ENCODE measurements at places on chromosomes 7 and 10.
A peak's percentile ranks its signal among the peaks of the same experiment; 100 is the strongest.

DNA sequence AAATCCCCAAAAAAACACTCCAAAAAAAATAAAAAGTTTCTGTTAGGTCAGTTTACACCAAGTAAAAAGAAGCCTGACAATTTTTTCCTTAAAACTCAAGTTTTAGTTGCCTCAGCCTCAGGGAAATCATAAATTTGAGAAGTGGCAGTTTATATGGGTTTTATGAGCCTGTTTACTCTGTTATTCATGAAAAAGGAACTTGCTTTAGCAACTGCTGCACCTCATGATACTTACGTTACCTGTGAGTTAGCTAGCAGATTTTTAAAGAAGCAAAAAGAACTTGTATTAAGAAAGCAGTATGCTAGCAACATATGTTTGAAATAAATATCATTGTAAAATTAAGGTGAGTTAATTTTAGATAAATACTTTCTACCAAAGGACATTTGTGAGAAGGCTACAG is 1264.5 kb upstream of the PHF14 start:
- DNase-seq, result no peak

DNA sequence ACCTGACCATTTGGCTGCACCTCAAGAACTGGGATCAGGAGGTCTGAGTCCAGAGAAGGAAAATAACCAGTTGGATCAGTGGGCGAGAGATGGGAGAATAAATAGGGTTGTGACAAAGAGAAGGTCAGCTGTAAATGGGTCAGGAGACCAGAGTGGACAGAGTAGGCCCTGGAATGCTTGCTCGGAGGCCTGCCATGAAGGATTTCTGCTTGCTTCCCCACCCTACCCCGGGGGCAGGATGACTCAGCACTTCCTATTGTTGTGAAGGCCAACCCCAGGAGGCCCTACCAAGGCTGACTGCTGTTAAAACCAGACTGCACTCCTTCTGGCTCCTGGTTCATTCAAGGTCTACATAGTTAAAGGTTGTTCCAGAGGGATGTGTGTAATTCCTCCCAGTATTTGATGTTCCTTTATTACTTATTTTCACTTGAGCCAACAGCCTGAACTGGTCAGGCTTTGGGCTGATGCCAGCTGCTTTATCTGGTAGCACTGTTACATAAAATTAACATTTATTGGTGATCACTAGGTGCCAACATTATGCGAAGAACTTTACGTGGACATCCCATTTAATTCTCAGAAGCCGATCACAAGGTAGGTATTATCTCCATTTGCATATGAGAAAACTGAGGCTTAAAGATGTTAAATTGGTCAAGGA is 27.3 kb upstream of the IFRD1 start:
- no peak for DNase-seq

DNA sequence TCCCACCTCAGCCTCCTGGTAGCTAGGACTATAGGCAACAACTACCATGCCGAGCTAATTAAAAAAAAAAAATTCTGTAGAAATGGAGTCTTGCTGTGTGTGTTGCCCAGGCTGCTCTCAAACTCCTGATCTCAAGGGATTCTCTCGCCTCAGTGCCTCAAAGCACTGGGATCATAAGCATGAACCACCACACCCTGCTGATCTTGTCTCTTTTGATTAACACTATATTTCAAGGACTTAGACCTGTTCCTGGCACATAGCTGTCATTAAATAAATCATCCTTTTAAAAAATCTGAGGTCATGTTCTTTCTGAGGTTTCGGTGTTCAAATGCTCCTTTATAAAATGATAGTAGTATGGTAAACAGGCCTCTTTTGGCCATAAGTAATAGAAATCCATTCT is 4.8 kb downstream of the PALS2 start:
- DNase-seq, result no peak

- DNase-seq, result no peak
These were observed 41.4 kb upstream of the PNLIPRP3 start for GRCh38 chr10:116385994-116386809.

GRCh38 chr10:98391578-98391991 is 23.4 kb downstream of the PYROXD2 start:
- no peak for DNase-seq

DNA sequence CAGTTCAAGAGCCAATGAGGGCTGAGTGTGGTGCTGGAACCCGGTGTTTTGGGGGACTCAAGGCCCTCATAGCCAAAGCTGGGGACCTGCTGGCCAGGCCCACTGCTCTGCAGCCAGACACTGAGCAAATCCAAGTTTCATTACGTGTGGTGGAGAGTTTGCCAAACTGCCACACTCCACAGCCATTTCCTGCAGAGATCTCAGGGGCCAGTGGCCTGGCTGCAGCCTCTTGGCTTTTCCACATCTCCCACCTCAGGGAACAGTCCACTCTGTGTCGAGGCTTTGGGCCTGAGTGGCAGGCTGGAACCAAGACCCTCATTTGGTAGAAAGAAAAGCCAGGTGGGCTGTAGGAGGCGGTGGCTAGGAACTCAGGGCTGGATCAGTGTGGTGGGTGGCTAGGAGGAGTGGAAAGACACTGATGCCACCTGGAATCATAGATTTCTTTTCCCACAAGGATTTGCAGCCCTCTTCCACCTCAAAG is 3.2 kb downstream of the HOXA11 start:
- DNase-seq, result no peak

DNA sequence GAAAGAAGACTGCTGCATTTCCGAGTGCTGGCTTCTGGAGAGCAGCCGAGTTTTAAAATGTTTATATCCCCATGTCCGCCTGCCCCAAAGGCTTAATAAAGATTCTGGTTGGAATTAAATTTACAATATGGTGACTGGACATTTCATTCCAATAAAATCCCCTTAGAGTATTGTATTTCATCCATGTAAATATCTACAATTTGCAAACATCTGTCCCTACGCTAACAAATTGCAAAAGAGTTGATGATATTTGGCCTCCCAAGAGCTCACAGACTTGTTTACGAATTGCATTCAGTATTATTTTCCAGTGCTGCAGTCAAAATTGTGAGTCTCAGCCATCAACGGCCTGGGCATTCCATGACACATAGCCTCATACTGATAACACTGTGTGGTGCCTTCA is 50.1 kb downstream of the PLEKHS1 start:
- no peak for DNase-seq

DNA sequence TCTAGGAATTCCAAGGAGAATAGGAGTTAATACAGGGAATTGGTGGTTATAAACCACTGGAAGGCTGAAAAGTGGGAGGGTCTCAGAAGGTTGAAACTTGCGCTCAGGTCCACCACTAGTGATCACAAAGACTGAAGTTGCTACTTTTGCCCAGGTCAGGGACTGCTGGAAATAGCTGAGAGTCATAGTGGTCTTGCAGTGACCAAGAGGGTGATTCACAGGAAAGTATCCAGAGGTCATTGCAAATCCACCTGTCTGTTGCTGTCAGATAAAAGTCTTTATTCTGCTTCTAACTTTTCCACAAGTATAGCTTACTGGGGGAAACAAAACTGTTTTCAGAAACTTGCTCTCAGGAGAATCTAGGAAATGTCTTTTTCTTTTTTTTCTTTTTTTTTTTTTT is 211.5 kb upstream of the PRSS1 start:
- no peak for DNase-seq

DNA sequence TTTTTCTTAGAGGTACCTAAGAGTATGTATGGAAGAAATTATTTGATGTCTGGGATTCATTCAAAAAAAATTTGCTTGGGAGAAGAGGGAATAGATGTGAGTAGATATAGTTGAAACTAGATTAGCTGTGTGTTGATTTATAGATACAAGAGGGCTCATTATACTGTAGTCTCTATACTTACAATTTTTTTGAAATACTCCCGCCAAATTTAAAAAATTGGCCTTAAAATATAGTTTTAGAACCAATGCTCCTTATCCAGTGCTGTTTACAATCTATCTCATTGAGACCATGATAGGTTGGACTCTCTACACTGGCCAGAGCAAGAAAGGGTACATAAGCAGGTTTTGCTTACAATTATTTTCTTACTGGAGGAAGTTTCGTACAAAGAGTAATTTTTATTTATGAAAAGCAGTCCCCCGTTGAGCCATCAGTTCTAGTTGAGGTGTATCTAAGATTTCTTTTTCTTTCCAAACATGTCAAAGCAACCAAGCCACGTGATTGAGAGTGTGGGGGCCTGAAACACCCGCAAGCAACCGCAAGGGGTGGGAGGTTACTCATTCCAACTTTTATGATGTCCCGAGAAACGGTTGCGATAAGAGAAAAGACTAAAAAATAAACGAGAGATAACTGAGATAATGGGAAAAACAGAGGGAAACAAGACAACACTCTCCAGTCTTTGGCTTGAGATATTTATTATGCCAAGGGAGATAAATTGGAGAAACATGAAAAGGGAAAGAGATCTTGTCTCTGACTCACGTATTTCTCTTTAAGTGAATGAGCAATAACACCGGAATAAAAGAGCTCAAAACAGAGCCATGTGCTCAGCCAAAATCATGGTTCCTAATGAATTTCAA is 729.2 kb downstream of the LRMDA start:
- DNase-seq, result no peak

- DNase-seq, result peak; percentile 30
These were observed 984 bp upstream of the IKZF1 start for GRCh38 chr7:50303335-50304128.

DNA sequence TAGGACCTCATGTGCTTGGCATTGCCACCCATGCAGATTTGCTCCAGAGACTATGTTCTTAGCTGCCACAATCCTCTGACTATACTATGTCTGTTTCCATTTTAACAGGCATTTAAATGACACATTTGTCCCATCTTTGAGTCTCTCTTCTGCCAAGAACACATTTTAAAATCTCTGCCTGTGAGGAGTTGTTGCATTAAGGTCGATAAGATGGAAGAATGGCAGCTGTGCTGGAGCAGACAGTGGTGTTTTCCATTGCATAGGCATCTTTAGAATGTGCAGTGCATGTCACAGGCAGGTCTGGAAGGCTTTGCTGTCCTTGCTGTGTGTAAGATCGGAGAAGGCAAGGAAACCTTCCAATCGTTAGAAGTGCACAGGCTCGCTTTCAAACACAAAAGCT is 70.9 kb upstream of the CELF2 start:
- DNase-seq, result no peak

DNA sequence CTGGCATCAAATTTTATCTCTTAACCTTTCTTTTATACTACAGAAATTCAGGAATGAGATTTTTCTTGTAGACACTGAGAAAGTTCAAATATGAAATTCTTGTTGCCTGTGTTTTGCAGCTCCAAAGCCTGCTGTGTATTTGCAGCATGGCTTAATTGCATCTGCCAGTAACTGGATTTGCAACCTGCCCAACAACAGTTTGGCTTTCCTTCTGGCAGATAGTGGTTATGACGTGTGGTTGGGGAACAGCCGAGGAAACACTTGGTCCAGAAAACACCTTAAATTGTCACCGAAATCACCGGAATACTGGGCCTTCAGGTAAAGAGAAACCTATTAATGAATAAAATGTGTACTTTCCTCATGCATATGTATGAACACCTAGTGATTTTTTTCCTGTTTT is 24.8 kb downstream of the LIPK start:
- DNase-seq, result no peak

GRCh38 chr7:21141476-21141875 is 286.4 kb upstream of the SP4 start:
- no peak for DNase-seq

DNA sequence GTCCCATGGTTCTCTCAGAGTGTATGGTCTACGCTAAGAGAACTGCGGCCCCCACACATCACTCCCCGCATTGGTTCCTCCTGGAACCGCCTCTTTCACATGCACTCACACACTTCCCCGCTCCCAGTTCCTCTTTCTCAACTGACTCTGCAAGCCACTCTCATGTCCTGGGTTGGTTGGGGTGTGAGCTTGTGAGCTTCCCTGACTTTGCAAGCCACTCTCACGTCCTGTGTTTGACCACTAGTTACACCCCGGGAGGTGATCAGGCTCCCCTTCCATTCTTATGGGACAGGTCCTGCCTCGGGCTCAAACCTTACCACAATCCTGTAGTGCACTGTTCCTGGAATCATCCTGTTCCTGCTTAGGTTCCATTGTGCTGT is 105.0 kb downstream of the TRIM24 start:
- DNase-seq, result no peak

- DNase-seq, result no peak
These were observed 363.3 kb downstream of the ARL4A start for GRCh38 chr7:13050703-13051102.

- DNase-seq, result no peak
These were observed 14.0 kb downstream of the ADAM8 start for GRCh38 chr10:133262696-133263095.

GRCh38 chr10:119465085-119465484 is 77.4 kb downstream of the RGS10 start:
- DNase-seq, result no peak

DNA sequence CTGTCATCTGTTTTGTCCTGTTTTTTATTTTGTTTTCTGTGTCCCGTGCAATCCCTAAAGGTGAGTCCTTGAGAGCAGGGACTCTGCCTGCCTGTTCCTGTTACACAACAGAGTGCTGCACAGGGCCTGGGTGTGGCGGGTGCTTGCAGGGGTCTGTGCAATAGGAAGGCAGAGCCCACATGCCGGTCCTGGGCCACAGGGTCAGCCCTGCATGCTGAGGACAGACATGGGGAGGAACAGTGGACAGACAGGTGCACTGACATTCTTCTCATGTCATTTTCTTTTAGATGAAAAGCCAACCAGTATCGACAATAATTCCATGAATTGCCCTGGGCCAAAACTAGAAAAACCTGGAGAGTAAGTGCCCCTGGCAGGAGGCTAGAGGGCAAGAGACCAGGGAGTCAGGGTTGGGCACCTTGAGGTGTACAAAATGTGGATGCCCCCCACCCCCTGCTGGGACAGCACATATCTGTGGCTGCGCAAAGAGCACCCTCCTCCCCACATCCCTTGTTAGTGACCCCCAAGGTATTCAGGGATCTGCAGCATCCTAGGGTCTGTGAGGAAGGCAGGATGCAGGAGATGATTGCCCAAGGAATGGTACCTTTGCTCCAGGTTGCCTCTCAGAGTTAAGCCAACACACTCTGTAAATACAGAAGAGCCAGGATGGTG is 19.9 kb downstream of the ANTXRL start:
- DNase-seq, result no peak

DNA sequence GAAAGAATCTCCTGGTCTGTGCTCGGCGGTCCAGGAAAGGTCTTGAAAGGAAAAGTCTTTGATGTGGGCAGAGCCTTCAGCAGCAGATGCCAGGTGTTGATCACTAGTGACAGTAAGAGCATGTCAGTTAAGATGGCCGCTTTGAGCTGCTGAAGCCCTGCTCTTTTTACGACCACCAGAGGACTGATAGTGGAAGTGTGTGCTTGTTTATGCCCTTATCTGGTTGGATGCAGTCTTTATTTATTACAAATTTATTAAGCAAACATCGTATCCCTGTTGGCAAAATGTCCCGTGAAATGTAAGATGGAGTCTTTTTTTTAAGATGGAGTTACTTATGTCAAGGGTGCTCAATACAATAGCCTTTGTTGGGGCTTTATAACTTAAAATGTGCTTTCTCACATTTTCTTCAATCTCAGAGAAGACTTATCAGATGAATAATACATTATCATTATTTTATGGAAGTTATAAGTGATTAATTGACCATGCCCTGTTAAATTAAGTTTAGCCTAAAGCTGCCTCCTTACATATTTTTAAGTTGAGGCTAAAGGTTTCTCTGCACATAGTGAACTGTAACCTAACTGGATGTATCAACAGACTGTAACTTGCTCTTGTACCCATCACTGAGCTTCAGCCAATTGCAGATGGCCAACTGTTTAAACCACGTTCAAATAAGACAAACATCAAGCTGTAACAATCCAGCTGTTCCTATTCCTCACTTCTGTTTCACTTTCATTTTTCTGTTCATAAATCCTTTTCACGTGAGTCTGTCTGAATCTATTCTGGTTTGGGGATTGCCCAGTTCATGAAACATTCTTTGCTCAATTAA is 97.4 kb upstream of the PIK3CG start:
- no peak for DNase-seq
